DMS153 (cell line): ENCODE measurements at places on chromosomes 13 and 19.

GRCh38 chr13:79226250-79226649 is 179.8 kb downstream of the RBM26 start:
- DNase-seq: no peak

DNA sequence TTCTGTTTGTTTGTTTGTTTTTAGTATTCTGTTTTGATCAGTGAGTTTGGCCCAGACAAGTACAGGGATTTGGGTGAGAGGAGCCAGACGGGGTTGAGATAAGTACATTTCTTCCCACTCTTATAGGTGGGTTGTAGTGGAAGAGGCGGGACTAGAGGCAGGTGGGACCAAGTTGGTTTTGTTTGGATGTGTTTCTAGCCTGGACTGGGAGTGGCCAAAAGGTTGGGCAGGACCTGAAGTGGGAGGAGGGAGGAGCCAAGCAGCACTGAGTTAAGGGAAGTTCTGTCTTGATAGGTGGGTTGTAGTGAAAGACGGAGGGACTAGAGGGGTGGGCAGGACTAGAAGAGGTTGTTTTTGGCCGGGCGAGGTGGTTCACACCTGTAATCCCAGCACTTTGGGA is 9.0 kb downstream of the DNASE2 start:
- DNase-seq: no peak

DNA sequence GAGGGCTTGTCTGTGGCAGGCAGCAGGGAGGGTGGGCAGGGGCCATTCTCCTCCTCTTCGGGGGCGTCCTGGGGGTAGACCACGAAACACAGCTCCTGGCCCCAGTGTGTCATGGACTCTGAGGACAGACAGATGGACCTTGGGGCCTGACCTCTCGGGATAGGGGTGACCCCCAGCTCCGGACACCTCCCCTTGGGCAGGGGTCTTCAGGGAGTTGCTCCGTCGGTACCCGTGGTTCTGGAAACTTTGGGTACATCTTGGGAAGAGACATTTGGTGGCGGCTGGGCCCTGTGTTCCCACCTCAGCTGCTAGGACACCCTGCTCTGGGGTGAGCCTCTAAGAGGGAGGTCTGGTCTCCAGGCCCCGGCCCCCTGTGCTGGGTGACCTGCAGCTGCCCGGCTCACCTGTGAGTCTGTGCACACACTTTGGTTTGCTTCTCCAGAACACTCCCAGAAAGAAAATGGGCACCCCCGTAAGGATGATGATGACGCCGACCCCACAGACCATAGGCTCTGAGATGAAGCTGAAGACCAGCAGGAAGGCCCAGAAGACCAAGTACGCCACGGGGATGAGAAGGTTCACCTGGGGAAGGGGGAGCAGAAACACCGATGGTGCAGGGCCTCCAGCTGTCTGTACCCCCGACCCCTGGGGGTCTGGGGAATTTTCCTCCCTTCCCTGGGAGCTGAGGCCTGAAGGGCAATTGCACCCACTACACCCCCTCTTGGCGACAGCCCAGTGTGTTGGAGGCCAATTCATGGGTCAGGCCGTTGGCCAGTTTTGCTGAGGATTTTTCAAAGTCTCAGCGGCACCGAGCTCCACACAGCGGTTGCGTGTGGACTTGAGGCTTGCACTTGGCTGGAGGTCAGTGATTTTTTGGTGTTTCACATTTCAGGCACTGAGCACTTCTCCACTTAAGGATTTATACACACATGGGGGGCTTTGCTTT is 15.0 kb downstream of the LRP3 start:
- no peak for DNase-seq

DNA sequence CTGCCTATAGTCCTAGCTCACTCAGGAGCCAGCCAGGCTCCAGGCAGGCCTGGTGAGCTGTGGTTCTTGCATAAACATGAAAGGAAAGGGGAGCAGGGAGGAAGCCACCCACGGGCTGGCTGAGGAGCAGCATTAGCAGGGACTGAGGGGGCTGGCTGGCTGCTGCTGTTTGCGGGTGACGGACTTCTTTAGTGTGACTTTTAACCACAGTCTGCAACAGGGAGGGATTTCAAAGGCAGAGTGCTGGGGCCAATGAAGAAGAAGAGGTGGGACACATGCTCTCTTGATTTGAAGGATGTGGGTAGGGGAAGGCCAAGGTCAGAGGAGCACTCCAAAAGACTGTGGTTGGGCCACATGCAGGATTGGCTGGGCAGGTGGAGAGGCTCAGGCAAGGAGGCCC is 223.0 kb downstream of the DNAJC15 start:
- DNase-seq: no peak

DNA sequence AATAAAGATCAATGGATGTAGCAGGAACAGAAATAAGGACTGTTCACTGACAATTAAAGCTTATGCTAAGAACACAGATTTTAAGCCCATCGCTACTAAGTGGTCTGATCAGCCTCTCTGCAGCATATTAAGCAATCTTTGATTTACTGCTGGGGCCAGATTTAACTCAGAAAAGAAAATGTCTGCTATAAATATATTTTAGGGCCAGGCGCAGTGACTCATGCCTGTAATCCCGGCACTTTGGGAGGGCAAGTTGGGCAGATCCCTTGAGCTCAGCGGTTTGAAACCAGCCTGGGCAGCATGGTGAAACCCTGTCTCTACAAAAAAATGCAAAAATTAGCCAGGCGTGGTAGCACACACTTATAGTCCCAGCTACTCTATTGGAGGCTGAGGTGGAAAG is 43.0 kb downstream of the METTL21C start:
- no peak for DNase-seq

- DNase-seq: no peak
Measured at GRCh38 chr19:14003251-14004055, 2.7 kb downstream of the RFX1 start.

GRCh38 chr13:50422181-50423148 is 407.2 kb downstream of the KCNRG start:
- DNase-seq: peak; percentile 20

- no peak for DNase-seq
Measured at GRCh38 chr13:110413016-110413675, 106.1 kb downstream of the COL4A2 start.

GRCh38 chr19:40229484-40229883 is 3.0 kb upstream of the CCNP start:
- DNase-seq: no peak

- DNase-seq: peak; percentile 52
Measured at GRCh38 chr13:19957320-19958154, 990 bp upstream of the ZMYM2 start.

DNA sequence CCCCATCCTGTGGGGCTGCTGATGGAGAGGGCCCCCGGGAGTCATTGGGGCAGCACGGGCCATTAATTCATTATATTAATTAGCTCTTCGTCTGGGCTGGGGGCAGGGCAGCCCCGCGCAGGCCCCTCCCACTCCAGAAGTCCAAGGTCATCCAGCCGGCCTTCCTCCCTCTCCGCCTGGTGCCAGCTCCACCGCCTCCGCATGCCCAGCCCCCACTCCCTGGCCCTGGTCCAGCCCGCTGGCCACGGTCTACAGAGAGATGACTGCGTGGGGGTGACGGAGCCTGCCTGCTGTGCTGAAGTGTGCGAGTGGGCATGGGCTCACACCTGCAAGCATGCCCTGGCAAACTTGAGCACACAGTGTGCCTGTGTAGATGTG is 8.8 kb downstream of the IGLON5 start:
- DNase-seq: no peak

DNA sequence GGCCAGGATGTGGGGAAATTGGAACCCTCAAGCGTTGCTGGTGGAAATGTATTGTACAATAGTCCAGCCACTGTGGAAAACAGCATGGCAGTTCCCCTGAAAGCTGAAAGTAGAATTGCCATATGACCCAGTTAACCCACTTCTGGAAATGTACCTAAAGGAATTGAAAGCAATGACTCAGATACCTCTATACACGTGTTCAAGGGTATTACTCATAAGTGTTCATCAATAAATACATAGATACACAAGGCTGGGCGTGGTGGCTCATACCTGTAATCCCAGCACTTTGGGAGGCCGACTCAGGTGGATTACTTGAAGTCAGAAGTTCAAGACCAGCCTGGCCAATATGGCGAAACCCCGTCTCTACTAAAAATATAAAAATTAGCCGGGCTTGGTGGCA is 71.9 kb upstream of the IRS2 start:
- no peak for DNase-seq

GRCh38 chr19:38193445-38193844 is 30.6 kb downstream of the DPF1 start:
- DNase-seq: peak; percentile 66

- DNase-seq: no peak
Measured at GRCh38 chr13:65112531-65112941, 2117.6 kb downstream of the PCDH9 start.

GRCh38 chr19:47459477-47459876 is 12.2 kb downstream of the SLC8A2 start:
- no peak for DNase-seq

DNA sequence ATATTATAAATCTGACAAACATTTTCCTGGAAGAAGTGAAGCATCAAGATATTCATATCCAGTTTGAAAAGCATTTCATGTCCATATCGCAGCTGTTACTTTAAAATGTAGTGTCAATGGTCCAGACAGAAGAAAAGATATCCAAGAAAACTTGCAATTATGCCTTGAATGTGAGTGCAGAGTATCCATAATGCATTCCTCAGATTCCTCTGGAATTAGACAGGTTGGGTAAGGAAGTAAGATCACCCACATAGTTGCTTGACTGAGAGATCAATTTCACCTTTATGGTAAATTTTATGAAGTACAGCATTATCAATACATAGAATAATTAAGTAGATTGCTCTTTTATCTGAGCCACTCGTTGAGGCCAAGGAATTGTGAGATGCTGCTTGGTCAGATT is 327.0 kb upstream of the SLITRK5 start:
- no peak for DNase-seq
